Stimulated activated CD8-positive, alpha-beta memory T cell treated with anti-CD3 and anti-CD28 coated beads, Interleukin-12 subunit alpha, Interleukin-12 subunit beta, amount 100 ng/mL, for 4 hours (primary cell): ENCODE measurements at places on chromosomes 4 and X.

GRCh38 chr4:4384837-4385236 is 2.1 kb upstream of the NSG1 start:
- DNase-seq, result no peak

DNA sequence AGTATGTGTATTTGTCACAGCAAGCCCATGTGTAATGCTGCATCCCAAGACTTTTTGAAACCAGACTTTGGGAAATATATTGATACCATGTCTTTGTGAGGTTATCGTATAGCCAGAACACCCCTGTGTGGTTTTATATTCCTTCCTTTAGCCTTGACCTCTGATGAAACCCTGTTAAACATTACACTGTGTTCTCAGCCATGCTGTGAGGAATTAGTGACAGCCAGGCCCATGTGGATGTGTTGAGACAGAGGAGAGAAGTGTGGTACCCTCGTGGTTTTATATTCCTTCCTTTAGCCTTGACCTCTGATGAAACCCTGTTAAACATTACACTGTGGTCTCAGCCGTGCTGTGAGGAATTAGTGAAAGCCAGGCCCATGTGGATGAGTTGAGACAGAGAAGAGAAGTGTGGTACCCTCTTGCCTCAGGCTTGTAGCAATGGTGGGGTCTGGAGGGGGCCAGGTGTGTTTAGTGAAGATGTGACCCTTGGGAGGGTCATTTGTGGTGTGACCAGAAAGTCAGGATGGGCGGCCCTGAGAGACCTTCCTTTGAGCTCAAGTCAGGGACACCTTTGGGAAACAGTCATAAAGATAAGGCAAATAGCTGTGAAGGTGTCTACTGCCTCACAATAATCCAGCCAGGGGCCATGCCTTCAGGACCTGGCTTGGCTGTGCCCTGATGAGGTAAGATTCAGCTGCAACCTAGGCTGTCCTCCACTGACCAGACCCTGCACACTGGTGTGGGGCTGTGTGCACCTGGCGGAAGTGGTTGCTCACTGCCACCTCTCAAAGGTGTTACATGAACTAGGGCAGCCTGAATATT is 110.0 kb downstream of the IRF2 start:
- no peak for DNase-seq

DNA sequence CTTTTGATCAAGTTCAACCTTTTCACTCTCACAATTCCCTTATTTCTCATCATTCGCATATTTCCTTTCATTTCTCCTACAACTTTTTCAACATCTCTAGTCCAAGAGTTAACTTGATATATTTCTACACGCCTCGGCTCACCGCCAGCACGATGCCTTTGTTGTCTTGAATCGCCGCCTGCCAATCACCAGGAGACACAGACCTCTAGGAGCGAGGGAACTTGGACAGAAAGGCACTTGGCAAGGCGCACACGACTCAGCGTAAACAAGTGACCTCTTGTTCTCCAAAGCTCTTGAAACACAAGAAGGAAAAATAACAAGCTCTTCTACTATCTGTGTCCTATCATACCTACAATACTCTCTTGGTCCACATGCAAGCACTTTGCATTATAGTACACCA is 27.1 kb upstream of the RBMX start:
- DNase-seq, result no peak

- no peak for DNase-seq
These were observed 2.2 kb downstream of the SLAIN2 start for GRCh38 chr4:48343551-48343950.

DNA sequence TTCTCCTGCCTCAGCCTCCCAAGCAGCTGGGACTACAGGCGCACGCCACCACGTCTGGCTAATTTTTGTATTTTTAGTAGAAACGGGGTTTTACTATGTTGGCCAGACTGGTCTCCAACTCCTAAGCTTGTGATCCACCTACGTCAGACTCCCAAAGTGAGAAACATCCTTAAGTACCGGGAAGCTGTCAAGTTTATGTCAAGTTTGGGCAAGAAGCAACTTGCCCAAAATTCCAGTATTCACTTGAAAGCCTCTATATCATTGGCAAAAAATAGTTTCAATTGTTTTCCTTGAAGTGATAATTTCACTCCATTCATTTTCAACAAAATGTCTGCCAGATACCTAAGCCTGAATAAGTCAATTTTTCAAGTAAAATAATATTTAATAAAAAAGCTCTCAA is 370.0 kb downstream of the FBXO8 start:
- DNase-seq, result no peak

GRCh38 chr4:48792348-48793006 is 12.4 kb upstream of the FRYL start:
- DNase-seq, result no peak
